Suppressor macrophage treated with lipopolysaccharide for 1 hour (primary cell): ENCODE measurements at places on chromosomes 3 and 15.

DNA sequence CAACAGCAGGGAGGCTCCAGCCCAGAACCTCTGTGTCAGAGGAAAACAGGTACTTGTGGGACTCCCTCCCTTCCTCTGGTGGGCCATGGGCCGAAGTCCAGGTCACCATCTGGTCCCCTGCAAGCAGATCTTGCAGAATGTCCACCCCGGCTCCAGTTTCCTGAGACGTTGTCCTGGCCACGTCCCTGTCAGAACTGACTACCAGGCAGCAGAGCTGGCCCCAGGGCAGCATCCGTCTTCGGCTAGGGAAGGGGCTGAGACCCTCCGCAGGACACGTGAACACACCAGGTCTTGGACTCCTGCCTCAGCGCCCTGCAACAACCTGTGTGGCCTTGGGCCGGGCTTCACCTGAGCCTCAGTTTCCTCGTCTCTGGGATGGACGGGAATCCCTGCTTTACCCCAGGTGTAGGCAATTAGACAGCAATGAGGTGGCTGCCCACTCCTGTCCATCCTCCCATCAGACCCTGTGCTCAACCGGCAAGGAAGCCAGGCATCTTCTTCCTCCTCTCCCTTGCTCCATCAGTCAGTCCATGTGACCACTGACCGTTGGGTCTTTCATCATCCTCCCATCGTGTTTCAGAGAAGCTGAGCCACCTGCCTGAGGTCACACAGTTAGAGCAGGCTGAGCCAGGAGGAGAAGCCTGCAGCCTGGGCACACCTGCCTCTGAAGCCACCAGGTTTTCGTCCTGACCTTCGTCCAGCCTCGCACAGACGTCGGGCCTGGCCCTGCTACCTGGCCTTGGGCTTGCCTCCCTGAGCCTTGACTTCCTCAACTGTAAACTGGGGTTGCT lies 8.9 kb upstream of the PRKCD start:
- DNase-seq = no peak

DNA sequence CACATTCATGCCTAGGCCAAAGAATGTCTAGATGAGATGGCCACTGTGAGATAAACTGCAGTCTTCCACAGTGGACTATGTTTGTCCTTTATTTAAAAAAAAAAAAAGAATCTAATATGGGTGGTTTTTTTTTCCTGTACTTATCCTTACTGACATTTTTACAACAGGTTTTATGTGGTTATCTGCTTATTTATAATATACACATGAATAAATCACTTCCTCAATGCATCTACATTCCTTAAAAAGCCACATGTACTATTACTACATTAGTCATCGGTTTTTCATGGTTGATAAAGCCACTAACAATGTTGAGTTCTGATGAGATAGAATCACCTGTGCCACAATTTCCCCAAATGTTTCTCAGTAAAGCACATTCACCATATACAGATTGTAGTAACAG lies 341.3 kb upstream of the THBS1 start:
- no peak for DNase-seq

DNA sequence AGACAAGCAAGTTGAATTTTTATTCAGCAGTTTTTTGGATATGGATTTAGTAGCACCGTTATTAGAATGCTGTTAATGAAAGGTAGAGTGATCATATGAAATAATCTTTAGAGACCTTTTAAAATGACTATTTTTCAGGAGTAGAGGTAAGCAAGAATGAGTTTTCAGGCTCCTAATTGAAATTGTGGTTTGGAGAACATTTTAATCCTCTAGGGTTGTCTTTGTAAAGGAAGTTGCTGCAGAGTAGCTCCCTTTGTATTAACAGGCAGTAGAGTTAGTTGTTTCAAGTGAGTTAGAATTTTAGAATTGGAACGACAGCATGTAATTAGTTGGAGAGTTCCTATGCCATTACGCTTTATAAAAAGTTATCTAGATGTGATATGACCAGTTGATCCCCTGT lies 27.2 kb upstream of the EDEM1 start:
- DNase-seq = no peak

- DNase-seq = no peak
Measured at GRCh38 chr15:88661761-88662556, 23.1 kb downstream of the ISG20 start.

DNA sequence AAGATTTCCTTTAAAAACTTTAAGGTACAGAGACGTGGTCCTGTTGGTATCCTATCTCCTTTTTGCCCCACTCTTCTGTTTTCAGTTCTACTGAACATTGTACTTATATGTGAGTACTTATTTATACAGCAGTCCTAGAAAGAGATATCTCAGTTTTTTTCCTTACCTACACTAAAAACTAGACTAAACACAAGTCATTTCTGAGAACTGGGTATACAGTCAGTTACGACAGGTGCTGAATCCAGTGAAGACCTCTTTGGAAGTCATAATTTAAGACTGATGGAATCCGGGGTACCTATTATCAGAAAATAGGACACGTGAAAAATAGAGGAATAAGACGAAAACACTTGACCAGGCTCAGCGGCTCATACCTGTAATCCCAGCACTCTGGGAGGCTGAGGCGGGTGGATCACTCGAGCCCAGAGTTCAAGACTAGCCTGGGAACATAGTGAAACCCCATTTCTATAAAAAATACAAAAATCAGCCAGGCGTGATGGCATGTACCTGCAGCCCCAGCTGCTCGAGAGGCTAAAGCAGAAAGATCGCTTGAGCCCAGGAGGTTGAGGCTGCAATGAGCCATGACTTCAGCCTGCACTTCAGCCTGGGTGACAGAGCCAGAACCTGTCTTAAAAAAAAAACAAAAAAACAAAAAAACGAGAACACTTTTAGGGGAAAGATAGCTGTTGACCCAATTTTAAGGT lies 76.3 kb downstream of the KLHL25 start:
- no peak for DNase-seq

GRCh38 chr3:76107935-76108570 lies 322.7 kb upstream of the ZNF717 start:
- peak; percentile 26 for DNase-seq

DNA sequence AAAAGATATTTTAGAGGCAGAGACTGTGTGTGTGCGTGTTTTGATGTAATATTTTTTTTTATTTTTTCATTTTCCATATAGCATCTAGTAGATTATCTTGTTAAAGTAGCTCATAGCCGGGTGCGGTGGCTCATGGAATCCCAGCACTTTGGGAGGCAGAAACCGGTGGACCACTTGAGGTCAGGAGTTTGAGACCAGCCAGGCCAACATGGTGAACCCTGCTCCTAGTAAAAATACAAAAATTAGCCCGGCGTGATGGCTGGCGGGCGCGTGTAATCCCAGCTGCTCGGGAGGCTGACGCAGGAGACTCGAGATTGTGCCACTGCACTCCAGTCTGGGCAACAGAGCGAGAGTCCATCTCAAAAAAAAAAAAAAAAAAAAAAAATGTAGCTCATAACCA lies 1481.2 kb upstream of the CADM2 start:
- DNase-seq = no peak

DNA sequence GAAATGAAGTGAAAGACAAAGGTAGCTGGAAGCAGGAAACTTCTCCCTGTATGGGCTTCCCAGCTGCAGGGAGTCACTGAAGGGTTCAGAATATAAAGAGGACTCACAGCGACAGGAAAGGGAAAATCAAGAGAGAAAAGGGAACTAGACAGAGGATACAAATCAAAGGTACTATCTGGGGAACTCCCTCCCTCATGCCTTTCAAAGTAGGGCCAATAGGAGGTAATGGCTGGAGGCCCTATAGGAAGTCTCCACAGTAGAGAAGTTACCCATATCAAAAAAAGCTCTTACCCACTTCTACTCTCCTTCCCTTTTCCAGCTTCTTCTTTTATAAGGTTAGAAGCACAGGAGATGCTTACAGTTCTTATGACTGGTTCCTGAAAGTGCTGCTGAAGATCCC lies 43.5 kb downstream of the FMN1 start:
- DNase-seq = peak; percentile 84

DNA sequence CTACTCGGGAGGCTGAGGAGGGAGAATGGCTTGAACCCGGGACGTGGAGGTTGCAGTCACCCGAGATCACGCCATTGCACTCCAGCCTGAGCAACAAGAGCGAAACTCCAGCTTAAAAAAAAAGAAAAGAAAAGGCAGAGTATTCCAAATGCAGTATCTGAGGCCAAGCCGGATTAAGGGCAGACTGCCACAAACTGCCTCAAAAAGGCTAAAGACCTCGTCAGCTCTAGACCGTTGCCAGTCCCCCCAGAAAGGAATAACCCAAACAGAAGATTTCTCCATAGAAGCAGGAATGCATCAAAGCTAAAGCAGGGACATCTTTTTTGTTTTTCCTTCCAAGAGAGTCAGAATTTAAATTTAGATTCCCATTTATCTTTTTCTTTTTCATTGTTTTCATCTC lies 72.9 kb downstream of the TM4SF4 start:
- no peak for DNase-seq

DNA sequence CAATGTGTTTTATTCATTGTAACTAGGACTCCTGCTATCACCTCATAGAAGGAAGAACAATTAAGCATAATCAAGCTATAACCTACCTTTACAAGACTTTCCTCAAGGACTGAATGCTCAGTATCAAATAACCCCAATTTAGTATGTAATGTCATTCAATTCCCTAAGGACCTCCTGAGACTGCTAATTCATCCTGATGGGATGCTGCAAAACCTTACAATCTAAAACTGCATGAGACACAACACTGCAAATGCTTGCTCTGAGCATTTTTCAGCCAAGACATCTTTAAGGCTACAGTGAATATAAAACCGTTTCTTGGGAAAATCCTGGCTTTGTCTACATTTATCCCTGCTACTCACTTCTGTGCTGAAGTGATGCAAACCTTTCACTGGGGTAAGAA lies 69.9 kb downstream of the RYK start:
- no peak for DNase-seq

GRCh38 chr3:22565393-22565792 lies 637.7 kb upstream of the UBE2E2 start:
- no peak for DNase-seq

- peak; percentile 43 for DNase-seq
Measured at GRCh38 chr3:32216172-32216783, 22.2 kb upstream of the CMTM8 start.

GRCh38 chr3:118792191-118792590 lies 242.5 kb downstream of the IGSF11 start:
- DNase-seq = no peak

DNA sequence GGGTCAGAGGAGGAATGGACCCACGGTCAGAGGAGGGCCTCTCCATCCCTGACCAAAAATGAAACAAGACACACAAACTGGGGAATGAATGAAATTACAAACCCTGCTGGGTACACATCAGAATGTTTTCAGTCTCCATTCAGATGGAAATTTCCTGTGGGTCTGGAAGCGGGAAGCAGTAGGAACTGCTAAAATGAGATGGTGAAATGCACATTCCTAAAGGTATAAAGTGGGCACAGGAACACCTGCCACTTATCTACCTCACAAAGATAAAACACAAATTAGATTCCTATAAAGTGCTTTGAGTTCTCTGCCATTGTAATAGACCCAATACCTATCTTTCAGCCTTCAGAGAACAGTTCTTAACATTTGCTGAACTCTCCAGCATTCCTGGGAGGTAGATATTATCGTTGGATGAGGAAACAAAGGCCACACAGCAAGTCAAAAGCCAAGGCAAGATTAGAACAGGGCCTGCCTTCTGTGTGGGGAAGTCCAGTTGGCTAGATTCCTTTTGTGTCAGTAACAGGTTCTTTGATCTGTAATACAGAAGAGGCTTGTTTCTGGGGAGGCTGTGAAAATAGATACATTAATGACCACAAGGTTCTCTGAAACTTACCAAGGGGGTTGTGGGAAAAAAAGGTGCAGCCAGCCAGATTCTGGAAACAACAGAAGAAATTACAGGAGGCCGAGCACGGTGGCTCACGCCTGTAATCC lies 98.4 kb downstream of the IGF2BP2 start:
- DNase-seq = no peak

DNA sequence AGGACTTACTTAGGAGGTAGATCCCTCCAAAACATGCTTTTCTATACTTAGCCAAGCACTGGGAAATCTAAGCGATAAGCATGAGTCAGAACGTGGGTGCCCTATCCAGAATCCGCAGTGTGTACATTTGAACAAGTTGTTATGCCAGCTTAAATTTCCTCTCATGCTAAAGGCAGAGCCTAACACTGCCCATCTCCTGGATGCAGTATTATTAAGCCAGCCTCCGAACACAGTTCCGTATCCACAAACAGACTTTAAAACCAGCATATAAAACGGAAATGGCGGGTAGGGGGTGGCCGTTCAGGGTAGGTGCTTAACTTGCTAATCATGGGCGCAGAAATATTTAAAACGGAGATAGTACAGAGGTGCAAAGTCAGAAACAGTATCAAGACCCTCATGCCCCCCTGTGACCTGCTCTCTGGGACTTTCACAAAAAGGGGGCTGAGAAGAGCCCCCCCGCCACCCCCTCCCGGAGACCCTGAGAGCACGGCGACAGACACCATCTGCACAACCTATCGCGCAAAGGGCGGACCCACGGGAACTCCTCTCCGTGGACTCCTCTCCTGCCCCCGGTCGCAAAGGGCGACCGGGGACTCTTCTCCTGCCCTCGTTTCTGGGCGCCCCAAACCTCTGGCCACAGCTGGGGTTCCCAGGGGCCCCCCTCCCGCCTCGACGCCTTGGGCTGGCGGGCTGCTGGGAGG lies 889 bp upstream of the LRRIQ4 start:
- DNase-seq = peak; percentile 32

- DNase-seq = no peak
Measured at GRCh38 chr3:17974206-17974841, 231.9 kb upstream of the TBC1D5 start.

GRCh38 chr3:182735672-182736071 lies 57.6 kb upstream of the ATP11B start:
- no peak for DNase-seq

DNA sequence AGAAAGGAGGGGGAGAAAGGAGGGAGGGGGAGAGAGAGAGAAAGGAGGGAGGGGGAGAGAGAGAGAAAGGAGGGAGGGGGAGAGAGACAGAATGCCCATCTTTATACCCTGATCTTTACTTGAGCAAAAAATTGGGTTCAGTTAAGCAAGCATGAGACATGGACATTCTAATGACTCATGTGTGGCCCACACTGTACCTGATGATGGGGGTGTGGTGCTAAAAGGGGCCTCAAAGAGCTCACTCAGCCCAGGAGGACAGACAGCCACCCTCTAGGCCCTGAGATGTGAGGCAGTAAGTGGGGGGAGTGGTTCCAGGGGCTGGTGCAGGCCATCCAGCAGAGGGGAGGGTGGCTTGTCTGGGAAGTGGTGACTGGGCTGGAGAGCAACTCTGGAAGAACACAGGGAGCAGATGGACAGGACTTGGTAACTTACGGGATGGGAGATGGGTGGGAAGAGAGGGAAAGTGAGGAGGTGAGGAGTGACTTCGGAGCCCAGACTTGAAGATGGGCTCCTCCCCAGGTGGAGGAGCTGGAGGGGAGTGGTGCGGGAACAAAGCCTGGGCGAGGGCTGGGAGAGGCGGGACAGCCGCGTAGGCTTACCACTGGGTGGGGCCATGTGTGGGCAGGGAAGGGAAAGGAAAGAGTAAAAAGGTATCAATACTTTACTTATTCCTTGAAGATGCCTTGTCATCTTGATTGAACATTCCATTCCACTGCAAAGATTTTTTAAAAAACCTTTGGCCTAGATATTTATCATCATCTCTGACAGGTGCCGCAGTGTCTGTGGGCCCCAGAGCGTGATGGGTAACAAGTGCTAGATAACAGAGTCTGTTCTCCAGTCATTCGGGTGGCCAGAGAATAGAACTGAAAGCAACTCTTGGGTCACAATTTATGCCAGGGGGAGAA lies 32.3 kb downstream of the TSPAN3 start:
- DNase-seq = no peak
